HFFc6 (cell line): ENCODE measurements at places on chromosomes 16 and 17. TPM values are rescaled to one million over a fixed set of nuclear protein-coding genes. Genes with fewer than 3 reads are reported as not detected.
A peak's percentile ranks its signal among the peaks of the same experiment; 100 is the strongest.

The FLYWCH2 gene
- 26.7 to 29.1 TPM (median 27.2 TPM) in 3 replicates for total RNA-seq

The SOX8 gene
- not detected in 2 replicates for total RNA-seq

The HOXB1 gene
- total RNA-seq = not detected in 3 replicates

The HCRT gene
- total RNA-seq = not detected in 3 replicates

The ZMYND15 gene
- not detected in 3 replicates for total RNA-seq

The AANAT gene
- not detected in 3 replicates for total RNA-seq

The TEPSIN gene
- total RNA-seq = 17.0 to 22.5 TPM (median 21.0 TPM) in 3 replicates

The KCNJ12 gene
- 0.03 TPM in 1 of 3 replicates, not detected in the others for total RNA-seq

The TBC1D3E gene
- total RNA-seq = not detected in 3 replicates

The UQCRC2 gene
- total RNA-seq = 180 to 187 TPM (median 183 TPM) in 3 replicates

The KRTAP4-4 gene
- total RNA-seq = not detected in 3 replicates

DNA sequence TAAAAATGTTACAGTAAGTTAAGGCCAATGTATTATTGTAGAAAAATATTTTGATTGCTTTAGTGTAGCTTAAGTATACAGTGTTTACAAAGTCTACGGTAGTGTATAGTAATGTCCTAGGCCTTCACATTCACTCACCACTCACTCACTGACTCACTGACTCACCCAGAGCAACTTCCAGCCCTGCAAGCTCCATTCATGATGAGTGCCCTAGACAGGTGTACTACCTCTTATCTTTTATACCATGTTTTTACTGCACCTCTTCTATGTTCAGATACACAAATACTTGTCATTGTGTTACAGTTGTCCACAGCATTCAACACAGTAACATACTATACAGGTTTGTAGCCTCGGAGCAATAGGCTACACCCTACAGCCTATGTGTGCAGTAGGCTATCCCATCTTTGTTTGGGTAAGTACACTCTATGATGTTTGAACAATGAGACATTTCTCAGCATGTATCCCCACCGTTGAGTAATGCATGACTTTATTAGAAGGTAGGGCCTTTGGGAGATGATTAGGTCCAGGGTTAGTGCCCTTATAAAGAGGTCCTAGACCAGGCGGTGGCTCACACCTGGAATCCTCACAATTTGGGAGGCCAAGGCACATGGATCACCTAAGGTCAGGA is 117.8 kb downstream of the SLC39A11 start:
- DNase-seq = peak; percentile 42

GRCh38 chr16:82758406-82758805 is 131.6 kb downstream of the CDH13 start:
- no peak for DNase-seq

GRCh38 chr17:68460715-68461114 is 3.4 kb upstream of the WIPI1 start:
- DNase-seq = no peak

DNA sequence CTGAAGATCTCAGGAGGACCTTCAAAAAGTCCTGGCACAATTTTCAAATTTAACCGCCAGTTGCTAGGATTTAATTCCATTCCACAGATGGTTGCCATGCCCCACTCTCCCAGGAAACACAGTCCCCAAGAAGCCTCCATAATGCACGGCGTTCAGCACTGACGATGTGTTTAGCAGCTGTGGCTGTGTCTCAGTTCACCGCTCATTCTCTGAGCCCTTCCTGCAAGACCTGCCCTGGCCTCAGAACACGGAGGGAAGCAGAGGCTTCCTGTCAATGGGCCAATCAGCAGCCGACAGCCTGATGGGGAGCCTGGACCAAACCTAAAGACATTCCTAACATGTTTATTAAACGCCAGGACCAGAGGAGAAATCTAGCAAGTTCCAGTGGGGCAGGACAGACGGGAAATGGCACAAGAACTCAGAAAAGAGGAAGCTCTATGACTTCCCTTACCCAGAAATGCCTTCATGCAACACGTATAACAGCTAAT is 4.9 kb downstream of the MYLK3 start:
- peak; percentile 32 for DNase-seq

GRCh38 chr17:75130059-75130631 is 1.4 kb downstream of the NT5C start:
- no peak for DNase-seq

GRCh38 chr16:73062743-73063733 is 15.1 kb upstream of the ZFHX3 start:
- DNase-seq = no peak

GRCh38 chr16:26993511-26993910 is 73.2 kb upstream of the C16orf82 start:
- DNase-seq = peak; percentile 11

GRCh38 chr16:89815639-89816348 is 653 bp downstream of the FANCA start:
- no peak for DNase-seq

- DNase-seq = no peak
These were observed 1400.1 kb downstream of the CDH8 start for GRCh38 chr16:60636117-60636516.

DNA sequence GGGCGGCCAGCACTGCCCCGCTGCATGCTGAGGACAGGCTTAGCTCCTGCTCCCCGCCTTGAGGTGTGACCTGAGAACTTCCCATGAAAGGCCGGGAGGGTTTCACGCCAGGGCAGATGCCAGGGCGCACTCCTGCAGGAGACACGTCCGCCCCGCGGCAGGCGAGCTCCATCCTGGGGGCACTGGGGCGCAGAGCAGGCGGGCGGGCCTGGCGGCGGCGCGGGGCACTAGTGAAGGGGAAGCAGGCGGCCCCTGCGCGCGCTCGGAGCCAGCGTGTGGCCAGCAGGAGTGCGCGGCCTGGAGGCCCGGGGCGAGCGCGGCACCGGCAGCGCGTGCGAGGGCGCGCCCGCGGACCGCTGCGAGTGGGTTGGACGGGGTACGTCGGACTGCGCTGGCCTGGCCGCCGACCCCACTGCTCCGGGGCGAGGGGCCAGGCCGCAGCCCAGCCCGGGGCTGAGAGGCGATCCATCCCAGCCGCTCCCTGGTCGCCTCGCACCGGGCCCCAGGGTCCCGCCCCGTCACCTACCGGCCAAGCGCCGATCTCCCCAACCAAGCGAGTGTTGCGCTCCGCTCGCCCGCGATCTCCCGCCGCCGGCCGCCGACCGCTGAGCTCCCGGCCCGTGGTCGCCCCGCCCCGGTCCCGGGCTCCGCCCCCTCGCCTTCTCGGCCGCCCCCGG is at the start of gene MAP3K14:
Gene MAP3K14, minus strand, starts transcription at position 587 of the 677 bp plus-strand sequence. CDS start 26,275 bp downstream, outside the sequence.
- DNase-seq = peak; percentile 45

- DNase-seq = no peak
These were observed 223.2 kb upstream of the FOXF1 start for GRCh38 chr16:86286991-86287663.

DNA sequence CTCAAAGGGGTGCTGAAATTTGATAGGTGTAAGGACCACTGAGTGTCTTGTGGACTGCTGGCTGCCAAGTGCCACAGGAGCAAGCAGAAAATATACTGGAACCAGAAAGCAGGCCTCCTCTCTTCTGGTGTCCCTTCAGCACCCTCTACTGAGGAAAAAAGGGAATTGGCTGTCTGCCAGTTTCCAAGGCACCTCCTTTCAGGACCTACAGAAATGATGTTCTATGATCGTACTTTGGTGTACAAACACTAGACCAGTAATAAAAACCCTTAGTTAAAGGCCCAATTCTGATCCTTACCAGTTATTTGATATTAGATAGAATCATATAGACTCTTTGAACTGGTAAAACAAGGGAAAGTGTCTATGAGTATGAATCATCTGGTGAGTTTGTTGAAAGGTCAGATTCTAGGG is 35.8 kb upstream of the BCAS3 start:
- peak; percentile 85 for DNase-seq

DNA sequence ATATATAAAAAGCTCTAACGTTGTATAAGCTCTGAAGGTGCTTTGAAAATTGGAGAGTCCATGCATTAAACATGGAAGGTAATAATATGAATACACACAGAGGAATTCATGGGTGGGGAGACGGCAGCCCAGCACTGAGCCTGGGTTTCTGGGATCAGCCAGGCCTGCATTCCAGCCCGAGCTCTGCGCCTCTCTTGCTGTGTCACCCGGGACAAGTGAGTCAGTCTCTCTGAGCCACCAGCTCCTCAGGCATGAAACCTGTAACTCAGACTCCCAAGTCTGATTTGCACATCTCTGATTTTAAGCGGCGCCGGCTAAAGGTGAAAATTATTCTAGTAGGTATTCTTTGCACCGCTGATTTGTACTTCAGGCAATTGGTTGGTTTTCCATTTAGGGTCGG is 238.8 kb downstream of the MRTFB start:
- peak; percentile 92 for DNase-seq

GRCh38 chr16:47053895-47054294 is 80.4 kb upstream of the DNAJA2 start:
- DNase-seq = no peak

DNA sequence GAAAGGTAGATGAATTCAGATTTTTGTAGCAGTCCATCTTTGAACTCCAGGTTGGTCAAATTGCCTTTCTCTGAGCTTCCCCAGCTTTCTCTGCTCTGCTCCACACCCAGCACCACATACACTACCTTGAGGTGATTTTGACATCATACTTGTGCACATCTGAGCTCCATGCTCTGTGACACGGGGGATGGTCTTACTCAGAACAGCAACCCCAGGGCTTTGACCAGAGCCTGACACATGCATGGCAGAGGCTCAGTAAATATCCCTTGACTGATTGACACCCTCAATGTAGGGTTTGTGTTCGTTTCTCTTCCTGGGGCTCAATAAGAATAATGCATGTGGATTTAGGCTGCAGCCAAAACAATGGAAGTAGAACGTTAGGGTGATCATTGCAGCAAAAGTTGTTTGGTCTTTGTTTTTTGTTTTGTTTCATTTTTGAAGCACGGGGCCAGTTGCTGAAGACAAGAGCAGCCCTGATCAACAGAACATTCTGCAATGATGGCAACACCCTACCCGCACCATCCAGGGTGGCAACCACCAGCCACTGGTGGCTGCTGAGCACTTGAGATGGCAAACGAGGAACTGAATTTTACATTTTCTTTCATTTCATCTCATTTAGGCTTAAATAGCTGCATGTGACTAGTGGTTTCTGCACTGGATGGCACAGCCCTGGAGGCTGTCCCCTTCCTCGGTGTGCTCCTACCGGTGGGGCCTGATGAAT is 224.8 kb upstream of the TNRC6C start:
- no peak for DNase-seq

DNA sequence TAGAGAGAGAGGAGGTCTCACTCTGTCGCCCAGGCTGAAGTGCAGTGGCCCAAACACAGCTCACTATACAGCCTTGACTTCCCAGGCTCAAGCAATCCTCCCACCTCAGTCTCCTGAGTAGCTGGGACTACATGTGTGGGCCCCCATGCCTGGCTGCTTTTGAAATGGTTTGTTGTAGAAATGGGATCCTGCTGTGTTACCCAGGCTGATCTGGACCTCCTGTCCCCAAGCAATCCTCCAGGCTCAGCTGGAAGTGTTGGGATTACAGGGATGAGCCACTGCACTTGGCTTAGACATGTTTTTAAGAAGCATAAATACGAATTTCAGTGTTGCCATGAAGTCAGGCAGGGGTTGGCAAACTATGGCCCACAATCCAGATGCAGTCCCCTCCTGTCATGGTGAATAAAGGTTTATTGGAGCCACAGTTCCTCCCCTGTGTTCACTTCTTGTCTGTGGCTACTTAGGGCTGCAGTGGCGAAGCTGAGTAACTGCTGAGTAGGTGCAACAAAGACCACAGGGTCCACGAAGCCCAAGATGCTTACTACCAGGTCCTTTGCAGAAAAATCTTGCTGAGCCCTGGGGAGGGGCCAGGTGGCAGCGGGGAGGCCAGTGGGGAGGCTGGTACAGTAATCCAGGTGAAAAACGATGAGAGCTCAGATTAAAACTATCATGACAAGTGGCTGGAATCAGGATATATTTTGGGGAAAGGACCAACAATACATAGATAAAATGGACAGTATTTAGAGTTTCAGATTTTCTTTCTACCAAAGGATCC is 35.2 kb downstream of the TNFRSF13B start:
- DNase-seq = no peak

- no peak for DNase-seq
These were observed 330.1 kb downstream of the CDH11 start for GRCh38 chr16:64791756-64792155.
